Body of pancreas (tissue), 4 donors: ENCODE measurements at places on chromosomes 11 and 22.

GRCh38 chr22:44448271-44448830 lies 49.7 kb downstream of the RTL6 start:
- peak; percentile 44 for DNase-seq

DNA sequence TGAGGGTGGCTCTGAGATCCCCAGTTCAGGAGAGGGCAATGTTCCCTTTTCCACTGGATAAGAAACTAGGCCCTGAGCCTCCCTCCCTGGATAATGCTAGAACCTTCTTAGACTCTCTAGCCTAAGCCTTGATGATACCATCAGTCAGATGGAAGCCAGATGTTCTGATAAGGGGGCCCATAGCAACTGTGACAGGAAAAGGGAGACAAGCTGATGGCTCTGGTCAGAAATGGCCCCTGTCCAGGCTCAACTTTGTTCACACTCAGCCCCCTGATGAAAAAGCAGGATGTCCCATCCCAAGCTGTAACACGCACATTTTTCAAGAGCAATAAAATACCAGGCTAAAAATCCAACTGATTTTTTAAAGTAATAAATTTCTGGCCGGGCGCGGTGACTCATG lies 7.2 kb upstream of the OAF start:
- DNase-seq, result no peak

DNA sequence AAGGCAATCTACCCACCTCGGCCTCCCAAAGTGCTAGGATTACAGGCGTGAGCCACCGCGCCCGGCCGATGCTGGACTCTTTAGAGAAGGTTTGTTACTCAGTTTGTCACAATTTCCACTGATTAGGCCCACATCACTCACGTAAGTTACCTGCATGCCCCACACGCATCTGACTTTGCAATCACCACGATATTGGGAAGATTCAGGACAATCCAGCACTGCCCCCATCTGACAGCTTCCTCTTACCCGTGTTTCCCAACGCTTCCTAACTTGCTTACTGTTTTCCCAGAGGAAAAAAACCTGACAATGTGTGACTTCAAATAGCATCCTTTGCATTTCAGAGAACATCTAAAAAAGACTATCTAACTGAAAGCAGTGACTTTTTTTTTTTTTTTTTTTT lies 21.8 kb upstream of the EIF3M start:
- no peak for DNase-seq

GRCh38 chr22:31230871-31231621 lies 18.9 kb downstream of the LIMK2 start:
- DNase-seq, result peak; percentile 79

- no peak for DNase-seq
Measured at GRCh38 chr11:120512739-120513435, 1.3 kb downstream of the GRIK4 start.

DNA sequence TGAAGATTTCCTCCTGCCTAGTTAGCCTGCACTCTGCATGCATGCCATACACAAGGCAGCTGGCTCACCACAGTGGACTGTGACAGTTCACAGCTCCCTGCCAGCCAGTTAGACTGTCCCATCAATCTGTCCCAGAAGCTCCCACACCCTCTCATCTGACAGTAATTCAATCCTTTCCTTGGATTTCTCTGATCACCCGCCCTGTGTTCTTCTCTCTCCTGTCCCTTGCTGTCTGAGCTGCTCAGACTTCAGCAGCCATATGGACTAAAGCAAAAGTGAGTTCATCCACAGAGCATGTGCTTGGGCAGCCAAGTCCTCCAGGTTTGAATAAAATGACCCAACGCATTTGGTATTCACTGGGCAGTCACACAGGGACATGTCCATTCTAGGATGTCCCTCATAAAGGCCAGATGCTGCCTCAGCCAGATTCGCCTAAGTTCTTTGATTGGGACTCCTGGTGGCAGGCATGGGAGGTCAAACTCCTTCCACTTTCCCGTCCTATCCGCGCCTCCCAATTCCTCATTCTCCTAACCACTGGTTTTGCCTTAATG lies 54.5 kb upstream of the ZBTB44 start:
- DNase-seq, result no peak

DNA sequence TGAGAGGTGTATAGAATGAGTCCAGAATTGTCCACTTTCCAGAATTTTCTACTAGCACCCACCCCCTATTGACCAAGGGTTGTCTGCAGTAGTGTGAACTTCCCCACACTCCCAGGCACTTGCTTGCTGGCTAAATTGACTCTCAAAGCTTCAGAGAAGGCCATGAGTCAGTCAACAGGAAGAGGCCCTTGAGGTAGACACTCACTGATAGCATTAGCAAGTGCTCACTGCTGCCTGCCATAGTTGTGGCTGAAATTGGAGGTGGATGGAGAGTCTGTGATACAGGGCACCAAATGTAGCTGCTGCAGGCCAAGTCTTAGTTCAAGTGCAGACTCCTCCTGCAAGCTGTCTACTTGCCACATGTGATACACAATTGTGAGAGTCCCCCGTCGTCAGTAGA lies 156.8 kb downstream of the SPON1 start:
- DNase-seq, result no peak

DNA sequence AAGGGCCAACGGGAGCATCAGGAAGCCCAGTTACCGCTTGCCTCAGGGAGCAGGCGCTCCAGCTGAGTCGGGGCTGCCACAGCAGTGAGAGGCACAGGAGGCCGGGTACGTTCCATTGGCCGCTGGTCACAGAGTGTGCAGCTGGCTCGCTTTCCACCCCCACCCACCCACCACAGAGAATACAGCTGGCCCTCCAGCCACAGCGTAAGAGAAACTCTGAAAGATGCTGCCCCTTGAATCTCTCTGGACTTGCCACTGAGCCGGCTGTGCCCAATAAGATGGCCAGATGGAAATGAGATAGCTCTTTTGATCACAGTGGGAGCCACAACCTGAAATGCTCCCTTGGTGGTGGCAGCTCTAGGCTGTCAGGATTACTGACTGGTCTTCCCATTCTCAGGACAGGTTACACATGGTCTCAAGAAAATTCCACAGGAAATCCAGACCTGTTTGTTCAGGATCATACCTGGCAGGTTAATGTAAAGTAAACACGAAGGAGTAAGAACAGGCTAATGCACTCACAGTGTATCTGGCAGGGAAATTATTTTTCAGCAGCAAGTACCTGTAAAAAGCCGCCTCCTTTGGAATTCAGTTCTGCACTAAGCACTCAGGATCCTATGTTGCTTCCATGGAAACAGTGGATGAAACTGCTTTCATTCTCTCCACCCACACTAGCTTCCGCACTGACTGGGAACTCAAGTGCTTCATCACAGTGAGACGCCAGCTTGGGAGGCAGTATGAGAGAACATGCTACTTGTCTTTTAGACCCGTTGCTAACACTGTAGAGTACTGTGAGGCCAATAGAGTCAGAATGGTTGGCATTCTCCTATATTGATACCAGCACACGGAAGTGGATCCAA lies 16.5 kb downstream of the SIAE start:
- no peak for DNase-seq

- no peak for DNase-seq
Measured at GRCh38 chr11:125214601-125215565, 50.3 kb downstream of the PKNOX2 start.

DNA sequence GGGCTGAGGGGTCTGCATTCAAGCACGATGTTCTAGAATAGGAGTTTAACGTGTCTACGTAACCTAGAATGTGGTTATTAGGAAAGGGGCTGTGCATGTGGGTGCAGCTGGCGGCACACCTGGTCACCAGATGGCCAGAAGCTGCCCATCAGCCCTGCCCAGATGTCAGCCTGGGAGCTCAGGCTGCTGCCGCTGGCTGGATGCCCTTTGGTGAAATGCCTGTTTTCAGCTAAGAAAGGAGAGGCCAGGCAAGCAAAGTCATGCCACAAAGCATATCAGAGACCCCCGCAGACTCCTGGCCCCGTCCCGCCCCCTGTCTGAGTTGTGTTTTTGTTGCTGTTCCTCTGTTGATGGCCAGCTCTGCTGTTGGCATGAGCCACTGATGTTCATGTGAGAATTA lies 11.3 kb upstream of the ADORA2A start:
- no peak for DNase-seq

DNA sequence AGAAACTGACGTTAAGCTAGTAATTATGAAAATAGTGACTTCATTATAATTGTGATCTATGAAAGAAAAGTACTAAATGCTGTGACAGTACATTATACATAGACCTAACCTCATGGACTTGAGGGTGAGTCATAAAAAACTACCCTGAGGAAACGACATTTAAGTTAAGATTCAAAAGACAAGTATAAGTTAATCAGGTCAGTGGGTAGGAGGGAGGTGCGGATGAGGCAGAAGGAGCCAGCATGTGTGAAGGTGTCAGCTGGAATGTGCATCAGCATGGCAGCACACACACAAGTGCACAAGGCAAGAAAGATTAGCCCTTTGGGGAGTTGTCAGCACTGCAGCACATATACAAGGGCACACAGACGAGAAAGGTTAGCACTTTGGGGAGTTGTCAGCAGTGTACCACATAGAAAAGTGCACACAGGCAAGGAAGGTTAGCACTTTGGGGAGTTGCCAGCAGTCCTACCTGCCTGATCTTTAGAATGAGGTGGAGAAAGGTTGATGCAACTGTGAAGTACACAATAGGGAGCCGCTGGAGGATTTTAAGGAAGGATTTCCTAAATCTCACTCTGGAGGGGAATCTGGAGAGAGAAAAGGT lies 31.6 kb upstream of the CAVIN3 start:
- no peak for DNase-seq

DNA sequence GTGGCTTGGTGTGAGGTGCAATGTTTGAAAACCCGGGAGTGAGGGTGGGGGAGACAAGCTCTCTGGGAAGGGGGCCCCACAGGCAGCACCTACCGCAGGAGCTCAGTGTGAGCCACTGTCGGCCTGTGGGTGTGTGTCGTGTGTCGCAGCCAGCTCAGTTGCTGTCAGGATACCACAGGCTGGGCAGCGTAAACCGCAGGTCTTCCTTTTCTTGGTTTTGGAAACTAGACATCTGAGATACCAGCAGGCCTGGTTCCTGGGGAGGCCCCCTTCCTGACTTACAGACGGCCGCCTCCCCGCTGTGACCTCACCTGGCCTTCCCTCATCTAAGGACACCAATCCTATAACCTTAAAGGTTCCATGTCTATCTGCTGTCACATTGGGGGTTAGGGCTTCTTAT lies 19.4 kb downstream of the IRF7 start:
- no peak for DNase-seq

DNA sequence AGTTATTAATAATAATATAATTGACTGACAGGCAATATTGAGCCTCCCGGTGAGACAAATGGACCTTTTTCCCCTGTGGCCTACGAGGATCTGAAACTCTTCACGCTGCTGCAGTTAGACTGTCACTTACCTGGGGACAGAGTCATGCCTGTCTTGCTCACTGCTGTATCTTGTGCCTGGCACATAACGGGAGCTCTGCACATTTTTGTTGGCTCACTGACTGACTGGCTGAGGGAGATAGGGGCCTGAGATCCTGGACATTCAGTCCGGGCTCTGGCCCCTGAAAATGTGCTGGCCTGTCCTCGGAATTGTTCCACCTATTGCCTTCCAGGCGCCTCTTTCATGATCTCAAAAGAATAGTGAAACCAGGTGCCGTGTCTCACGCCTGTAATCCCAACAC lies 743 bp upstream of the CD3D start:
- DNase-seq, result no peak

GRCh38 chr11:74453373-74453975 lies 13.9 kb downstream of the KCNE3 start:
- peak; percentile 76 for DNase-seq

DNA sequence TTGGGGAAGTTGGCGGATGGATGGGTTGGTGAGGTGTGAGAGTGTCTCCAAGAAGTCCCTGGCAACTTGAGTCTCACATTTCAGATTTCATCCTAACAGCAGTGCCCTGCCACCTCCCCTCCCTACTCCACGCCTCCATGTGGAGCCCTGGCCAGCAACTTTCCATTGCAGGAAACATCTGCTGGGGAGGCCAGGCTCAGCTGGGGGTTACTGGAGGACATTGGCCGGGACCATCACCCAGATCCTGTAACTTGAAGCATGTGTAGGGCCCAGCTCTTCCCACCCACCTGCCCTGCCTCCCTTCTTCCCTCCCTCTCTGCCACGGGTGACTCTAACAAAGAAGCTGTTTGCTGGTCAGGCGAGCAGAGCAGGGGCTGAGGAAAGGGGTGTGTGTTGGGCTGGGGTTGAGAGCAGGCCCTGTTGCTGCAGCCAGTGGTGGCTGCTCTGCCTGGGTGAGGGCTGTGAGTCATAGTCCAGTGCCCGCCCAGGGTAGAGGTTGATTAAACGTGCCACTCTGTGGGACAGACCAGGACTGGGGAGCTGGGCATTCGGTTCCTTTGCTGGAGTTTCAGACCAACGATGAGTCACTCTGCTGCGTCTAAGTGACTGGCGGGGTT lies 64.0 kb downstream of the SCN3B start:
- DNase-seq, result peak; percentile 65

GRCh38 chr11:27722117-27722952 lies 22.1 kb upstream of the BDNF start:
- DNase-seq, result no peak

DNA sequence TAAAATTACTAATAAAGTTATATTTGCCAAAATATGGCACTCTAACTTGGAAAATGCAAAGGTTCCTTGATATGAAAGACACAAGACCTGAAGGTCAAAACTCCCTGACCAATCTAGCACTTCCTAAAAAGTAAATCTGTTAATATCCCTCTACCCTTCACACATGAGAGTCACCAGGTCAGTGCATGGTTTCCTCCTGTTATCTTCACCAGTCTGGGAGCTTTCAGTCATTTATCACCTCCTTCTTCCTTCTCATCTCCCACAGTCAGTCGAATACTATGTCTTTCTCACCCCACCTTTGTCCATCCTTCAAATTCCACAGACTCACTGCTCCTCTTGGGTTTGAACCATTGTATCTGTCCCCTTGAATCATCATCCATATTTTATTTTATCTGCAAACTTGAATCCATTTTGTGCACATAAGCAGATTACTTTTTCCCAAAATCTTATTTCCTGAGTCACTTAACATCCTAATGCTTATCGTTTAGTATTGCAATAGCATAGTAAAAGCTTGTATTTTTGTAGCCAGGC lies 2.6 kb downstream of the HBE1 start:
- DNase-seq, result no peak

DNA sequence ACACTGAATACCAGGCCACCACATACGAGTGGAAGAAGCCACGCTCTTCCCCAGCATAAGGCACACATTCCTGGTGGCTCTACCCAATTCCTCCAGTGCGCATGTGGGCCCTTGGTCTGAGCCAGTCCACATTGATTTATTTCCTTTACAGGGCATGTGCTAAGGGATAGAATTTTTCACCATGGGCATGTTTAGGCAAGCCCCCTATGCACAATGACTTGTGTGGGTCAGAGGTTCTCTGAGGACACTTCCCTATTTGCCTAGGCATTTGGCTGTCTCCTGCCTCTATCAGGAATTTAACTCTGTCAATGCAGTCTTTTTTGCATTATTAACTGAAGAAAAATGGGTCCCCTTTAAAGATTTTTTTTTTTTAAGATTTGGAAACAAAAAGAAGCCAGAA lies 718.1 kb downstream of the NTM start:
- DNase-seq, result no peak

GRCh38 chr11:73971175-73971719 lies 11.4 kb downstream of the UCP2 start:
- no peak for DNase-seq

GRCh38 chr11:73240190-73240781 lies 22.2 kb downstream of the P2RY2 start:
- peak; percentile 24 for DNase-seq

- DNase-seq, result peak; percentile 81
Measured at GRCh38 chr22:24155627-24156140, 25.6 kb upstream of the SUSD2 start.
